T-helper 17 cell (primary cell): ENCODE measurements at places on chromosomes 1 and 21. TPM values are rescaled to one million over a fixed set of nuclear protein-coding genes. Genes with fewer than 3 reads are reported as not detected.

DNA sequence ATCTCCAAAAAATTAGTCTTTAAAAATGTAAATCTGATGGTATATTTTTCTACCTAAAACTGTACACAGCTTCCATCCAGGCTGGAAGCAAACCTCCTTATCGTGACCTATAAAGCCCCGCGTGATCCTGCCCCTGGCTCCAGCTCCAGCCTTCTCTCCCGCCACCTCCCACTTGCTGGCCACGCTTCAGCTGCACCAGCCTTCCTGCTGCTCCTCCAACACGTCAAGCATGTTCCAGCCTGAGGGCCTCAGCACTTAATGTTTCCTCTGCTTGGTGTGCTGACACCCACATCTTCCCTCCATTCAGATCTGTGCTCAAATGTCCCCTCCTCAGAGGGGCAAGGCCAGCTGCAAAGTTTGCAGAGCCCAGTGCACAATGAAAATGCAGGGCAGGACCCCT lies 123.5 kb upstream of the MAGI3 start:
- DNase-seq: no peak

- DNase-seq: no peak
Measured at GRCh38 chr1:182237329-182237728, 154.3 kb downstream of the GLUL start.

DNA sequence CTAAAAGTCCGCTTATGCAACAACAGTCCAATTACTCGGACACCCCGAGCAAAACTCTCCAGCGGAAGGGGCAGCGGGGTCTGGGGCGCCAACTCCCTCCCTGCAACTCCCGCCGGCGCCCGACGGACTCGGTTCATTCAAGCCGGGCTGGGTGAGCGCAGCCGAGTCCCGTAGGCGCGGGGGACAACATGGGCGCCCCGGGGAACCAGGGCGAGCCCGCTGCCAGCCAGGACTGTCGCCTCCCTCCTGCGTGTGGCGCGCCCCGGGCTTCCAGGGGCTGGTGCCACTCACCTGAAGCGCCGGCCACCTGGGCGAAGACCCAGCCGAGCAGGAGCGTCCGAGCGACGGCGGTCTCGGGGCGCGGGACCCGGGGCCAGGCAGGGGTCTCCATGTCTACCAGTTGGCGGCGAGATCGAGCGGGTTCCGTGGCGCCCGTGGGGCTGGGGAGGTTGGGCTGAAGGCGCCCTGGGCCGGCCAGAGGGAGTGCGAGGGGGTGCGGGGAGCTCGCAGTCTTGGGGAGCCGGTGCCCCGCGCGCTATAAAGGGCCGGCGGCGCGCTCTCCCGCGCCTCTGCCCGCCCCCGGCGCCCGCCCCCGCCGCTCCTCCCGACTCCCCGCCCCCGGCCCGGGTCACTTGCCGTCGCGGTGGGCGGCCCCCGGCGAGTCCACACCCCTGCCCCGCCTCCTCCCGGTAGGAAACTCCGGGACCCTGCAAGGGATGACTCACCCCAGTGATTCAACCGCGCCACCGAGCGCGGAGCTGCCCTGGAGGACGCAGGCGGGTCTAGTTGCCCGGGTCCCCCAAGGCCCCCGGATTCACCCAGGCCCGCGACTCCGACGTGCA lies at the start of gene F3:
Gene F3 (minus strand): TSS at position 514 of the 842 bp plus-strand sequence. CDS start 123 bp downstream, at position 391.
- DNase-seq: peak; percentile 4

Gene ADARB1
- 28.4 TPM for total RNA-seq

Gene SLC9A1
- total RNA-seq: 30.4 TPM

- DNase-seq: no peak
Measured at GRCh38 chr1:12426030-12426429, 192.0 kb downstream of the DHRS3 start.

DNA sequence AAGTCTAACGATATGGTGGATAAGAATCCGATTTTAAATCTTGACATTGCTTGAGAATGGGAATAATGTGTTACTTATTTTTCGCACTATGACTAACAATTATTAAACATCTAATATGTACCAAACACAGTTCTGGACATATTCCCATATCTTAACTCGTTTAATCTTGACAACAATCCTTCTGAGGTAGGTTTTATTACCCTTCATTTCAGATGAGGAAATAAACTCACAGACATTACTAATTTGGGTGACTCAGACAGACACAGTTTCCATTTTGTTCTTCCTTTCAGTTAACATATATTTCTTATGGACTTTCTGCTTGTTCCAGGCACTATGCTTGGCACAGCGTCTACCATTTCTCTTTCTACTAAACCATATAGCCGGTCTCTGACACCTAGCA lies 244.8 kb downstream of the SMYD3 start:
- DNase-seq: no peak

- no peak for DNase-seq
Measured at GRCh38 chr1:153534226-153534924, 1.4 kb downstream of the S100A6 start.

DNA sequence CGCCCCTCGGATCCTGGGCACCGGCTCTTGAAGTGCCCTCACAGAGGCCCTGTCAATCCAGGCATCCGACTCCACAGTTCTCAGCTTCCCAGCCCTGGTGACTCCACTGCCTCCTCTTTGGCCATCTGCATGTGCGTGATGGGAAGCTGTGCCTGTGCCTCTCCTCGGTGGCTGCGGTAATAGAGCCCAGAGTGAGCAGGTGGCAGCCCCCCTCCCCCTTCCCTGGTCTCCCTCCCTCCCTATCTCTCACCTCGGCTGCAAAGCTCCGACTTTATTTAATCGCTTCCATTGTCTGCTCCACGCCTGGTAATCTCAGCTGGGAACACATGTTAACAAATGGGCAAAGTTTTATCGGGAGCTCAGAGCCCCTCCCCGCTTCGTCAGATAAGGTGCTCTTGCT lies 91.9 kb downstream of the IGSF21 start:
- no peak for DNase-seq

DNA sequence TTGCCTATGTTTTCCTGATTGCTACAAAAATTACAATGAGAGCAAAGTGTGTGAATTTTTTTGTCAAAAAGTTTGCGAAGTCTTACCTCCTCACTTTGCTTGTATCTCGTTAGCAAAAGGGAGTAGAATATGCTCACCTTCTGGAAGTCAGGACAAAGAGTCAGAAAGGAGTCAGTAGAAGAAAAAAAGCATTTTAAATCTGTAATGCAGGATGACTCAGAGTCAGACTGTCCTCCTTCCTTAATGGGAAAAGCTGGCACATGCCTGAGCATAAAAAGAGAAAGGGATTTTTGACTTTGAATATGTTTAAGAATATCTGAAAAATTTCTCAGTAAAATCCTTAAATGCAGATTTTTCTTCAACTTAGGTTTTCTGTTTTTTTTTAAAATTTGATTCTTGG lies 14.2 kb upstream of the VN1R5 start:
- no peak for DNase-seq

DNA sequence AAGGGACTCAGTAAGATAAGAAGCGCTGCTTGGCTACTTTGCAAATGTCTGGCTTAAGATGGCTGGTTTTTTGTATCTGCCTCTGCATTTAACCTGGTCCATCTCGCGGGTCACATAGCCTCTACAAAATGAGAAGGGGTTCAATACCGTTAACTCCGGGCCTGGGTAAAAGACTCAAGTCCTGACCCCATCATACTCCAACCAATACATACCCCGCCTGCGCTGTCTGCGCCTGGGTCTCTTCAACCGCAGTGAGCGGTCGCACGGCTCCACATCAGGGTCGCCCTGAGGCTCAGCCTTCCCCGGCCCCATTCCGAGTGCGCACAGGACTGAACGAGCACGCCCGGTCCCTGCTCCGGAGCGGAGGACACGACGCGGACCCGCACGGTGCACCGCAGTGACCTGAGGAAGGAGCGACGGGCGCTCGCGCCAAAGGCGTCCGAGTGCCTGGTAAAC lies 558 bp upstream of the PGD start:
- DNase-seq: no peak

DNA sequence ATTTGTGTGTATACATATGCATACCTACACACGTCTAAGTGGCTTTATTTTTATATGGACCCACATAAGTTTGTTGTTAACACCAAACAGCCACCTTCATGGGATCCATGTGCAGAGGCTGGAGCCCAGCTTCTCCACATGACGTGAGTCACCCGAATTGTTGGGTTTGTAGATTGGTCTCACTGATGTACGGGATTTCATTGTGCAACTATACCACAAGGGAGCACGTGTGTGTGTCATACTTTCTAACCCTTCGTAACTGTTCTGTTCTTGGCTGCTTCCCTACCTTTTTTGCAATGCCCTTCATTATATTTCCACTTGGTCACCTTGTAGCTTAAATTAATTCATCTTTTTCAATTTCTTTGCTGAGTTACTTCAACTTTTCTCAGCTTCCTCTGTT lies 21.0 kb downstream of the SPRTN start:
- no peak for DNase-seq

DNA sequence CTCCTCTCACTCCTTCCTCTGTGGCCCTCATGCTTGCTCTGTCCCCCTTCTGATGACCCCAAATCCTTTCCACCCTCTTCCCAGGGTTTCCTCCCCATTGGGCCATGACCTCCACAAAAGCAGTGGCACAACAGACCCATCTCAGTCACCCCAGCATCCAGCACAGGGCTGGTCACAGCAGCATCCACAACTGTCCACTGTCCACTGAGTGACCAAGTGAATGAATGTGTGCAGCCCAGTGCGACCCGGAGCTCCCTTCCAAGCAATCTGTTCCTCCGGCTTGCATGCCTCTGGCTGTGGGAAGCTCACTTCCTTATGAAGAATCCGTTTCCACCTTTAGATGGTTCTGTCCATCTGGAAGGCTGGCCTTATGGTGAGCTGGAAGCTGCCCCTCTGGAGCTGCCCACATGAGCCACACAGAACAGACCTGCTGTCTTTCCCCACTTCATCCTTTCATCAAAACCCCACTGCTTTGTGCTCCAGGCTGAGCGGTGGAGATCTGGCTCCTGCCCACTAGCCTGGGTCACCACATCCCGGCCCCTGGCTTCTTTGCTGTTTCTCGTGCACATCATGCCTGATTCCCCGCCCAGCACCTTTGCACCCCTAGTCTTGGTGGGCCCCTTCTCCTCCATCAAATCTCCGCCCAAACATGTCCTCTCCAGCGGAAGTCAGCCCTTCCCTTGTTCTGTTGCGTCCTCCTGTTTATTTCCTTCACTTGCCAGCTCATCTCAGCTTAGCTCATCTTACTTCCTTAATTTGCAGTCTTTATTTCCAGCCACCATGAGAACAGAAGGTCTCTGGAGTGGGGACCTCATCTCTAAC lies 56.4 kb downstream of the EDN2 start:
- DNase-seq: no peak
